ENCODE measurements at places on chromosomes 11 and 22.

- no peak for DNase-seq
Measured at GRCh38 chr11:104594228-104594958, 303.9 kb downstream of the CASP12 start.

DNA sequence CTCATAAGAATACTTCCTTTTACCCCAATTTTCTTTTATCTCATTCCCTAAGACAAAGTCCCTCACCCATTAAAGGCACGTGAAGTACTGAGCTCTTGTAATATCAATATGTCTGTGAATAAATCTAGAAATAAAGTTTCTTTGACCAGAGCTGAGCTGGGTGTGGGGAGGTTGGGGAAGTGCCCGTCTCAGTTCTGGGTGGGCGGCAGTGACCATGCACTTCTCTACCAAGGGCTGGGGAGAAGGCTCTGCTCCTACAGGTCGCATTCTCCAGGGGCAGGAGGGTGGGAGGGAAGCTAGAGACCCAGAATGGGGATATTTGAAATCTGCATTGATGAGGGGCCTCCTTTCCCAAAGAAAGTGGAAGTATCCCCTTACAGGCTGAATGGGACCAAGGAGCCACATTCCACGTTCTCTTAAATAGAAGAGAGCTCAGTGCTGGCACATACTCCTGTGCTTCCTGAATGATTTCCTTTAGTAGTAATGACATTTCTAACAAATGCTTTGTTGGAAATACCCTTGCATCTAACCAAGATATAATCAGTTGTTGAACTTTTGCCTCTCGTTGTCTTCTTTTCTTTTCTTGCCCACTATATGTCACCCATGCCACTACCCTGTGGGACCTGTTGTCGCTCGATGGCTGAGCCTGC, 16.1 kb downstream of the RBX1 start:
- no peak for DNase-seq

- no peak for DNase-seq
Measured at GRCh38 chr11:3086671-3087150, 29.5 kb upstream of the CARS1 start.

GRCh38 chr11:84142411-84142810, 856.2 kb upstream of the CCDC90B start:
- no peak for DNase-seq
